ENCODE measurements at places on chromosomes 13 and 19.

GRCh38 chr19:13037161-13037560, 41.9 kb downstream of the NFIX start:
- no peak for DNase-seq

GRCh38 chr19:34999498-35000337, at the start of gene GRAMD1A:
GRAMD1A (plus strand) TSS chr19:35000323; CDS start chr19:35000479, 156 bp downstream.
- DNase-seq, result peak; percentile 44

DNA sequence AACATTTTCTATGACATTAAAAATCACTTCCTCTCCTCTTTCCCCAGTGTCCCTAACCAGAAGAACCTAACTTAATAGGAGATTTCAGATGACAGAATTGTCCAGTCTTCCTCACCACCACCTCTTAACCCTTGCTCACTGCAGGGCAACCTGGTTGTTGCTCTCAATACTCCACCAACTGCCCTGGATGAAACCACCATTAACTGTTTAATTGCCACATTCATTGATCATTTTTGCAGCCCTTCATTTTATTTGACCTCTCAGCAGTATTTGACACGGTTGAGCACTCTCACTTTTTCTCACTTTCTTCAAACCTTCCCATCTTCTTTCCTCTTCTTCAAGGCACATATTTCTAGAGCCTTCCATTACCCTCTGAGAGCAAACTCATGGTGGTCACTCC, 84.0 kb downstream of the MBNL2 start:
- no peak for DNase-seq

GRCh38 chr19:5172859-5173630, 167.6 kb downstream of the PTPRS start:
- DNase-seq, result no peak

- no peak for DNase-seq
Measured at GRCh38 chr13:109657395-109657794, 129.0 kb downstream of the IRS2 start.

DNA sequence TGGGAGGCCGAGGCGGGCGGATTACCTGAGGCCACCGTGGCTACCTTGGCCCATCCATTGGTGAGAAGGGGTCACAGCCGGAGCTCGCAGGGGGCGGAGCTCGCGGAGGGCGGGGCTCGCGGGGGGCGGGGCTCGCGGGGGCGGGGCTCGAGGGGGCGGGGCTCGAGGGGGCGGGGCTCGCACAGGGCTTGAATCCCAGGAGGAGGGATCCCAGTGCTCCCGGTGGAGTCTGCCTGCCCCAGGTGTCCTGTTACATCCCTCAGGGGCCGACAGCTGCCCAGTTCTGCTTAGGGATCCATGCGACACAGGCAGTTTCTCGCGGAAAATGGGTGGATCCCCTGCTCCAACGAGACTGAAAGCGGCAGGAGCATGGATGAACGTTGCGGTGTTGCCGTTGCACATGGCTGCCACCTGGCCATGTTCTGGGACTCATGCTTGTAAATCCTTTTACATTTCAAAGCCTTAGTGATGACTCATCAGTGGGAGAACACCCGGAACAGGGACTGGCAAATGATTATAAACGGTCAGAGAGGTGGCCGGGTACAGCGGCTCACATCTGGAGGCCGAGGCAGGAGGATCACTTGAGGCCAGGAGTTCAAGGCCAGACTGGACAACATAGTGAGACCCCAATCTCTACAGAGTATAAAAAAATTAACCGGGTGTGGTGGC, 25.1 kb downstream of the TMPRSS9 start:
- DNase-seq, result no peak

GRCh38 chr19:39160889-39161672, 35.5 kb downstream of the PAK4 start:
- no peak for DNase-seq

GRCh38 chr13:109853153-109853552, 66.8 kb upstream of the IRS2 start:
- no peak for DNase-seq

DNA sequence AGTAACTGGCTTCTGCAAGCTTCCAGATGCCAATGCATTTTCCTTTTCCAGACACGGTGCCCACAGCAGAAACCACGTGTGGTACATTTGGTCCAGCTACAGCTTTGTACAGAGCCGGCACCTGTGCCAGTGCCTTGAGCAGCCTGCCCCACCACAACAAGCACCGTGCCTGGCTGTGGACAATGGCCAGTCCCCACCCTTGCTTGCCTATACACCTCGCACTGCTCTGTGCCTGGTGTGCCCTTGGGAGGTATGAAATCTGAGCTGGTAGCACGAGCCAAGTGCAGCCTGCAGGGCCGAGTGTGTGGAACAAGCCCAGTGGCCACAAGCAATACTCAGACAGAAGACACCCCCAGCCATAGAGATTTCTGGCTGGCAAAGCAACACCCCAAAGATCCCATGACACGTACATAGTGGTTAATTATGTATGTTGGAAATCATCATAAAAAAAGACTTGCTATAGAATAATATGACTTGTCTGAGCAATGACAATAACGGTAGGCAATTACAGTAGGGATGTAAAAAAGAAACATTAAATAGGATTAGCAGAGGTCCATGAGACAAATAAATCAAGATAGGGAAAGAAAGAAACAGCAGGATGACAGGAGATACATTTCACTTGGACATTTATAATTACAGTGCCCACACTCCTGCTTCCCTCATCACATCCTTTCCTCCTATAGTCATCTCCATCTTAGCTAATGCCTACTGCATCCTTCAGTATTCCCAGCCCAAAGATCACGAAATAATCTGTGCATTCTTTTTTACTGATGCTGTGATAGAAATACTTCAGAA, 1399.5 kb downstream of the PCDH9 start:
- no peak for DNase-seq

GRCh38 chr13:96191367-96191766, 101.5 kb downstream of the HS6ST3 start:
- no peak for DNase-seq

- peak; percentile 80 for DNase-seq
Measured at GRCh38 chr19:18224525-18225354, 1.5 kb downstream of the PDE4C start.

- DNase-seq, result no peak
Measured at GRCh38 chr13:38535261-38535660, 151.6 kb upstream of the FREM2 start.

- DNase-seq, result no peak
Measured at GRCh38 chr13:48594096-48594815, 59.5 kb upstream of the CYSLTR2 start.

GRCh38 chr13:68174893-68175292, 944.8 kb upstream of the PCDH9 start:
- no peak for DNase-seq

DNA sequence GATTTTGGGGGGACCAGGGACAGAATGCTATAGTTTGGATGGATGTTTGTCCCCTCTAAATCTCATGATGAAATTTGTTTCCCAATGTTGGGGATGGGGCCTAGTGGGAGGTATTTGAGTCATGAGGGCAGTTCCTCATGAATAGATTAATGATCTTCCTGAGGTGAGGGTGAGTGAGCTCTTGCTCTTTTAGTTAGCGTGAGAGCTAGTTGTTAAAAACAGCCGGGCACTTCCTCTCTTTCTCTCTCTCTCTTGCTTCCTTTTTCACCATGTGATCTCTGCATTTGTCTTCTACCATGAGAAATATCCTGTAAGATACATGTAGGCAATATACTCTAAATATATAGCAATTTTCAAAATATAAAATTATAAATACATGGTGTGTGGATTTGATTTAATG, 290.8 kb upstream of the PCDH9 start:
- DNase-seq, result no peak

- no peak for DNase-seq
Measured at GRCh38 chr13:65553096-65553727, 1676.9 kb downstream of the PCDH9 start.

DNA sequence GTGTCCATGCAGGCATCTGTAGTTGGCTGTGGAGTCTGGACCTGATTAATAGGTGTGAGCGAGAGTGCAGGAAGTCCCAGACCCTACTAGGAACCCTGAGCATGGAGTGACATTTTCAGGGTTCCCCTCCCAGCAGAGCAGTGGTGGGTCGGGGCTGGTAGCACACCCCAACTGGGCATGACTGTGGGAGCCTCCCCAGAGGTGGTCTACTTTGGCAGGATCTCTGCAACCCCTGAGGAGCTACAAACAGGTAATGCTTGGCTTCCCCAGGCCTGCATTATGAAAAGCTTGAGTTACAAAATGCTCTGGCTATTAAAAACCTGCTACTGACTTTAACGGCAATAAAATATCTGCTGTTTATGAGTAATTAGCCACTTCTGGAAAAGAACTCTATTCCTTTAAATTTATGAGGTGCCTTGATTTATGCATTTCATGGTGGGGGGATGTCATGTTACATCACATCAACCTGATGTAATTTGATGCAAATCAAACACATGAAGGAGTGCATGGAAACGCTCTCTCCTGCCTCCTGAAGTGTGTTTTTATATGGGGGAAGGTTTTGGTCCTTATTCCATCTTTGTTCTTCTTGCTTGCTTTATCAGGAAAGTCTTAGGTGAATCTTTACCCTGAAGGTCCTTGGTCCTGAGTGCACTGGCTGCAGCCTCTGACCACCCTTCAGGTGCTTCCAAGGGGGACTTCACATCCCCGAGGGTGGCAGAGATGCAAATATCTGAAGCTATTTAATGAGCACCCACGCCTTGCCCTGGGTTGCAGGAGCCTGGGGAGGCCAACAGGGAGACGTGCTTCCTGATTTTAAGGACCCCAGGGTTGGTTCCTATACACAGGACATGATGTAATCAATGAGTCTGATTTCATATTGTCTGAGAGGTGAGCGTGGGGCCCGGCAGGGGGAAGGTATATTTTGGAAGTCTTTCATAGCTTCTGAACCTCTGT, 54.0 kb downstream of the ZNF536 start:
- DNase-seq, result no peak

DNA sequence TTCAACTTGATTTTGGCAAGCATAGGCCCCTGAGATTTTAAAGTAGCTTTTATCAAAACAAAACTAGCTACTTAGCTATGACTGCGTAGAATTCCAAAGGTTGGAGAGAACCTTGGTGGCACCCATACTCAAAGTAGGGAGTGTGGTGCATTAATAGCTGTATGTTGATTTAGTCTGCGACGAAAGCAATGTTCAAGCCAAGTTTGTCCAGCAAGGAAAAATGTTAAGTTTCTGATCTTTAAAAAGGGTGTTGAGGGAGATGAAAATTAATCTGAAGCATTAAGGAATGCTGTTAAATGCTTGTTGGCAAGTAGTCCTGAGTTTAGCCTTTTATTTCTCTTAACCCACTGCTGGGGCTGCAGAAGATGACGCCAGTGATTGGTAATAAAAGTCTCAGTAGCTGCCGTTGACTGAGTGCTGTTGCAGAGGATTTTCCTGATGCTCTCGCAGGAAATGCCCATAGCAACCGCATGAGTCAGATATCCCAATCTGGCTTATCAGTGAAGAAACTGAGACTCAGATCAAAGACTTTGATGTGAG, 75.9 kb upstream of the RNF113B start:
- no peak for DNase-seq

- DNase-seq, result no peak
Measured at GRCh38 chr19:55549500-55550320, 4.4 kb upstream of the SBK3 start.

DNA sequence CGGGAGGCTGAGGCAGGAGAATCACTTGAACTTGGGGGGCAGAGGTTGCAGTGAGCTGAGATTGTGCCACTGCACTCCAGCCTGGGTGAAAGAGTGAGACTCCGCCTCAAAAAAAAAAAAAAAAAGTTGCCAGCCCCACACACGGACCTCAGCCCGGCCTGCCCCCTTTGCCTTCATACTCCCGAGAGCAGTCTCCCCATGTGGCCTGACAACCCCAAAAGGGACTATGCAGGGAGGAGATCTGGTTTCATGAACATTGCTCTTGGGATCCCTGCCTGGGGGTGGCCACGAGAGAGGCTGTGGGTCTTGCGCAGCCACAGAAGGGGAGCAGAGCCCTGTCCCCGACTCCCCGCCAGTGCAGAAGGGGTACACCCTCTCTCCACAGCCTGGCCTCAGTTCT, 30.9 kb upstream of the ADGRE5 start:
- DNase-seq, result no peak

DNA sequence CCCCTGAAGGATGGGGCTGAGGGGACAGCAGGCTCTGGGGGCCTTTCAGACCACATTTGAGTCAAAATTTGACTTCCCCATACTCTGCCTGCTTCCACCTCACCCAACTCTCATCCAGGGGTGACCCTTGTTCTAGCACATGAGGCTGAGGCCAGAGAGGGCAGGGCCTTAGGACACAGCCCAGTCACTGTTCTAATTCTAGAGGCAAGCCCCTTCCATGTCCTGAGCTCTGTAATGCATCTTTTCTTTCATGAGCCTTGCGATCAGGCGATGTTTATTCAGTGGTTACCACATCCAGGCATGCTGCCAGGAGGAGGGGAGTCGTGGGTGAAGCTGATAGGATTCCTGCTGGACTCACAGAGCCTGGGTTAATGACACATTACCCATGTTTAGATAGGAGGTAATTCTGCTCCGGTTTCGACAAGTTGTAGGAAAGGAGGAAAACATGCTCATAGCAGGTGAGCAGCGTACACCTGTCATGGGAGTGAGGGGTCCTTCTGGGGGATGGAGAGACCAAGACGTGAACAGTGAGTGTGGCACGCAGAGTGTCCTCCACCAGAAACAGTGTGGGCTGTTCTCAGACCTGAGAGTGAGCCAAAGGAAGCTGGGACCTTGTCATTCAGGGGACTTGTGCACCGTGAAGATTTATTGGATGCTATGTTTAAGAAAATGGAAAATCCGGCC, 9.3 kb downstream of the RPS9 start:
- no peak for DNase-seq

DNA sequence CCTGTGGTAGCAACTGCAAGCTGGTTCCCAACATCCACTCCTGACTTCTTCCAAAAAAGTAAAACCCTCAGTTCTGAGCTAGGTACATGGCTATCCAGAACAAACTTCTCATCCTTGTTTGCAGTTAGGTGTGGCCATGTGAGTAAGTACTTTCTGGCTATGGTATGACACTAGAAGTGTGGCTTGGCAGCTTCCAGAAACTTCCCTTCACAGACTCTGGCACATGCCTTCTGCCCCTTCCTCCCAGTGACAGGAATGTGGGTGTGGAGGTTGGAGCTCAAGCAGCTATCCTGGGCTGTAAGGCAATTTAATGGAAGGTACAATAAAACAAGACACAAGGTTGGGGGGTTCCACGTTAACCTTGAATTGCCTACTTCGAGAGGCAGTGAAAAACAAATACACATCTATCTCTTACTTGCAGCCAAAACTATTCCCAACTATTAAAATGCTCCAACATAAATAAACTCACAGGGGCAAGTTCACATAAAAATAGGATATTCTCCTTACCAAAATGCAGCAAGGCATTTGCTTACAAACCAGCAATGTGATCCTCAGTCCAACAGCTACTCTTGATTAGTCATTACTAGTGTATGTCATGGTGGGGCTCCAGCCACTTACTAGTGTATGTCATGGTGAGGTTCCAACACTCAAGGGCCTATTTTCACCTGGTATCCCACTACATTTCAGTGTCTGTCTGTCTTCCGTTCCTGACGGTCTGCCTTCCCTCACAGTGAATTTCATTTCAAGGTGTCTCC, 3.1 kb downstream of the SMG9 start:
- DNase-seq, result no peak
